ENCODE measurements at places on chromosomes 11 and 22. TPM values are rescaled to one million over a fixed set of nuclear protein-coding genes. Genes with fewer than 3 reads are reported as not detected.

DNA sequence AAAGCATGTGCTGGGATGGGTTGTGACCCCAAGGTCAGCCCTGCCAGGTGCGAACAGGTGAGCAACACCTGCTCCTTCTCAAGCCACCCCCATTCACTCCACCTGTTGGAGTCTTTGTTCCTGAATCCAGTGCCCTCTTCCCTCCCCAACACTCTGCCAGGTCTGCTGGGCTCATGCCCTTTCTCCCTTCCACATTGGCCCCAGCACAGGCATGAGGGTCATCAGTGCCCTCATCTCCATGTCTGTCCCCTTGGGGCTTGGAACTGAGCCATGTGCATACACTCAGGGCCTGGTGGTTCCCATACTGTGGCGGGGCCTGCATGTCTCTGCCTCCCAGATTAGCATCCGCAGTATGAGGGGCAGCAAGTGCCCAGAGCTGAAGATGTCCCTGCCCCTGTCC lies 19.1 kb downstream of the RFPL2 start:
- no peak overlapping the region for H3K27ac ChIP-seq
- H3K36me3 ChIP-seq, result no peaks in the 10 kb centered on the region
- DNase-seq, result no peak
- no peaks in the 10 kb centered on the region for H3K4me1 ChIP-seq

Gene ARHGAP8
- total RNA-seq, result 166 TPM

DNA sequence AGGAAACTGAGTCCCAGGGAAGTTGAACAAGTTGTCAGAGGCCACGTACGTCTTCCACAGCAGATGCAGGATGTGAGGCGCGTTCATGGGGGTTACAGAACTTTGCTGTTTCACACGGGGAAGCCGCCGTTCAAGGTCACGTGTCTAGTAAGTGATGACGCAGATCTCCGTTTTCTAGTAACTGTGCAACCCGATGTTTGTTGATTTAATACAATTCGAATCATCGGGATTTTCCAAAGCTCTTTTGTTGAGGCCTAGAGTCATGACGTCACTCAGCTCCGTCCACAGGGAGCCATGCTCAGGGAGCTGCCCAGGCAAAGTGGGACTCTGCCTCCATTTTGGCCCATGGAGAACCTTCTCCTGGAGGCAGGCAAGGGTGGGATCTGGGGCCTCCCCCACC lies 1121.8 kb downstream of the TBC1D22A start:
- no peak overlapping the region for H3K27ac ChIP-seq
- H3K36me3 ChIP-seq, result peaks cover 1% of the 10 kb centered on the region
- no peaks in the 10 kb centered on the region for H3K27me3 ChIP-seq
- H3K4me3 ChIP-seq, result no peak overlapping the region

- peaks cover 68% of the 10 kb centered on the region for H3K27me3 ChIP-seq
- H3K36me3 ChIP-seq, result peaks cover 2% of the 10 kb centered on the region
- H3K4me3 ChIP-seq, result peak overlapping the region; percentile 76
- no peak for DNase-seq
- no peak overlapping the region for H3K27ac ChIP-seq
Measured at GRCh38 chr22:46069521-46070214, 80.7 kb upstream of the PPARA start.

DNA sequence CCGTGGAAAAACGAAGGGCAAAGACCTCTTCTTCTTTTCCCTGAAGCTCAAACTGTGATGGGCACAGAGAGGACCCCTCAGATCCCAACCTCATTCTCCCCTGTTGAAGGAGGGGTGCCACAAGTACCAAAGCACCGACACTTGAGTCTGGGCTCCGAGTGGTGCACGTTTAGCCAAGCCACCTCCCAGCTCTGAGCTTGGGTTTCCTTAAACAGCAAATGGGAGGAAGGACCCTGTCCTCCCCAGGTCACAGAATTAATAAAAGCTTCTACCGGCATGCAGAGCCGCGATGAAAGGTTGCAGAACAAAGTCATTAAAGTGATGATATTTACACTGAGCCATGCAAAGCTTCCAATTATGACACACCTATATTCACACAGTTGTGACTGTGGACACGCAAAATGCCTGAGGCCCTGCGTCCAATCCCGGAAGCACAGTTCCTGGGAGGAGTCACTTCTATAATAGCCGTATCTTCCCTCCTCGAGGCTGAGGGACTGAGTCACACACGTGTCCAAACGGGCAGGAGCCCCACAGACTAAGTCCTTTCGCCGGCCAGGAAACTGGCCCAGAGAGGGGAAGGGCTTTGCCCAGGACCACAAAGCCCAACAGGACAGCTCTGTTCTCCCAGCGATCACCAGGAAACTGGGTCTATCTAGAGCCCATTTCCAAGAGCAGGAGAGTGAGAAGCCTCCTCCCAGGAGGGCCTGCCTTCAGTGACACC lies 922 bp upstream of the CSNK1E start:
- H3K4me1 ChIP-seq, result peaks cover 42% of the 10 kb centered on the region
- peak; percentile 42 for DNase-seq
- peaks cover 2% of the 10 kb centered on the region for H3K36me3 ChIP-seq
- H3K27me3 ChIP-seq, result no peaks in the 10 kb centered on the region
- peak overlapping the region; percentile 72 for H3K4me3 ChIP-seq

DNA sequence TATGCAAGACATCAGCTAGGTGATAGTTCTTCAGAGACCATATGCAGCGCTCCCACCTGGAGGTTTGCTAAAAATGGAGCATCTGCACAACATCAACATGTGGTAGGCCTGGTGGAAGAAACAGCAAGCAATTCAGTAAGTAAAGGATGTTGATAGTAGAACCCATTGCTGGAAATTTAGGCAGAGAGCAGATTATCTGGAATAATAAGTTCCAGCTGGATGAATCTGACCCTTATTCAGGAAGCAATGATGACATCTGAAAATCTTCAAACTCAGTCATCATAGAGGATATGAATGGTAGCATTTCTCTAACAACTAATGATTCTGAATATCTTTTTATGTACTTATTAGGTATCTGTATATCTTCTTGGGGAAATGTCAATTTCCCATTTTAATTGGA lies 225.2 kb upstream of the ANO3 start:
- H3K27ac ChIP-seq, result no peak overlapping the region
- no peaks in the 10 kb centered on the region for H3K36me3 ChIP-seq
- no peaks in the 10 kb centered on the region for H3K27me3 ChIP-seq

Gene JAML
- not detected for total RNA-seq

- H3K36me3 ChIP-seq, result no peaks in the 10 kb centered on the region
- no peak overlapping the region for H3K4me3 ChIP-seq
- H3K27me3 ChIP-seq, result peaks cover 7% of the 10 kb centered on the region
- DNase-seq, result no peak
- no peak overlapping the region for H3K27ac ChIP-seq
Measured at GRCh38 chr11:2300290-2300935, 1.3 kb downstream of the C11orf21 start.

DNA sequence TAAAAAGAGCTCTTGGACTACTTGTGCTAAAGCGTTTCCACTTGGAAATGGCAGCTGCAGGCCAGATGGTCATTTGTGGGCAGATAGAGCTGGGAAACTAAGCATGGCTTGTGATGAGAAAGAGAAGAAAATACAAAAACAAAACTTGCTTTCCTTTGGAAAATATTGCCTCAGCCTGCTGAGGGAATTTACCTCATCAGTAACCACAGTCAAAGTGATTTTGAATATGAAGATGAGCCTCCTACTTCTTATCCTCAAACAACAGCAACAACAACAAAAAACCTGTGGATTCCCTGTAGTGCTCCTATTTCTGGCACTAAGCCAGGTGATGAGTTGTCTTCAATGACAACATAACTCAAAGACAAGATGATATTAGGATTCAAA lies 62.7 kb upstream of the FIBIN start:
- H3K4me3 ChIP-seq, result no peak overlapping the region
- no peak for DNase-seq
- H3K36me3 ChIP-seq, result no peaks in the 10 kb centered on the region
- H3K27ac ChIP-seq, result no peak overlapping the region
- peaks cover 2% of the 10 kb centered on the region for H3K4me1 ChIP-seq
- no peaks in the 10 kb centered on the region for H3K27me3 ChIP-seq

Gene SEZ6L
- total RNA-seq, result 0.16 TPM

DNA sequence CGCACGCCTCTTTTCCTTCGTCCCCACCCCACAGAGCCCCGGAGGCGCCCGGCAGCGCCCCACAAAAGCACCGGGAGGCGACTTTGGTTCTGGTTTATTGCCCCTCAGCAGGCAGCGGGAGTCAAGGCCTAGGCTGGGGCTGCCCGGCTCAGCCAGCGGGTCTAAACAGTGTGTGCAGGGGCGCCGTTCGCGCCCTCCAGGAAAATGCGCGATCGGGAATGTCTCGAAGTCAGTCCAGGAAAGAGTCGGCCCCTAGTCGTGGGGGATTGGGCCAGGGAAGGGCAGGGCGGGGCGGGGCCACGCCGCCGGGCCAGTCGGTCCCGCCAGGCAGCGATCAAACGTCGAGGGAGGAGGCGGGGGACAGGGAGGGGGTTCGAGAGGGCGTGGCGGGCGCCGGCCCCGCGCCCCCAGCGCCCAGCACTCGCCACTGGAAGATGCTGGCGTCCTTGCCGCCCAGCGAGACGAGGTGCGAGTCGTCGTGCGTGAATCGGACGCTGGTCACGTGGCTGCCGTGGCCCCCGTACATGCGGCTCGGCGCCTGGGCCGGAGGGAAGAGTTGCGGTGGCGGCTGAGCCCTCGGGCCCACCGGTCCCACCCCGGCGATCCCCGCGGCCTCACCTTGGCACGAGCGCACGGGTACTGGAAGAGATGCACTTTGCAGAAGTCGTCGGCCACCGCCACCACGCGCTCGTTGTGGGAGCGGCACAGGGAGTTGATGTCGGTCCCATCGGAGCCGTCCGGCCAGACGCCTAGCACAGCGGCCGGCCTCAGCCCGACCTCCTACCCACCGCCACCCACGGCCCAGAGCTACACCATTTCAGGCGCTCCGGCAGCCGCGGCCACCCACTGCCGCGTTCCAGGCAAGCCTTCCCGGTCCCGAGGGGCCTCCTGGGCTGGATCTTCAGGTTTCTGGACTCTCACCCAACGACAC lies 741 bp upstream of the MTA2 start:
- H3K27ac ChIP-seq, result peak overlapping the region; percentile 94
- peak overlapping the region; percentile 81 for H3K4me3 ChIP-seq
- H3K4me1 ChIP-seq, result peaks cover 35% of the 10 kb centered on the region
- peak; percentile 47 for DNase-seq
- H3K27me3 ChIP-seq, result peaks cover 4% of the 10 kb centered on the region
- peaks cover 20% of the 10 kb centered on the region for H3K36me3 ChIP-seq

GRCh38 chr11:12691473-12691872 lies 17.3 kb downstream of the TEAD1 start:
- peak overlapping the region; percentile 86 for H3K27ac ChIP-seq
- H3K4me1 ChIP-seq, result peaks cover 97% of the 10 kb centered on the region
- H3K4me3 ChIP-seq, result no peak overlapping the region
- no peaks in the 10 kb centered on the region for H3K27me3 ChIP-seq

- H3K27ac ChIP-seq, result no peak overlapping the region
- H3K4me3 ChIP-seq, result no peak overlapping the region
- H3K4me1 ChIP-seq, result peaks cover 14% of the 10 kb centered on the region
Measured at GRCh38 chr11:83054001-83054400, 17.7 kb downstream of the RAB30 start.

DNA sequence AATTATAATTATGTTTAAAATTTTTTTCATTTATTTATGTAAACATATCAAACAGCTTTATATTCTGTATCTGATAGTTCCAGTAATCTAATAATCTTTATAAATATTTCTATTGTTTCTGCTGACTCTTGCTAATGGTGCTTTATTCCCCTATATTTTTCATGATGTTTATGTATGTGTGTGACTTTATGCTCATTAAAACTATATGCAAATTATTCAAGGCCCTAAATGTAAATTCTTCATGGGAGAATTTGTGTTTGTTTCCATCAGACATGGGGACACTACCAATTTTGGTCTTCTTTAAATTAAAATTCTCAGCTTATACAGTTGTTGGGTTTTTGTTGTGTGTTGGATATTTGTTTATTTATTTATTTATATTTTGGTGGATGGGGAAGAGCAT lies 13.7 kb upstream of the ALKBH3 start:
- no peak overlapping the region for H3K4me3 ChIP-seq
- H3K4me1 ChIP-seq, result no peaks in the 10 kb centered on the region
- DNase-seq, result no peak
- H3K27ac ChIP-seq, result no peak overlapping the region
- H3K27me3 ChIP-seq, result peaks cover 38% of the 10 kb centered on the region

- H3K36me3 ChIP-seq, result peaks cover 2% of the 10 kb centered on the region
- no peak overlapping the region for H3K4me3 ChIP-seq
- no peak for DNase-seq
Measured at GRCh38 chr11:35237860-35238715, 99.1 kb downstream of the CD44 start.

Gene SCUBE2
- total RNA-seq, result 1.7 TPM

DNA sequence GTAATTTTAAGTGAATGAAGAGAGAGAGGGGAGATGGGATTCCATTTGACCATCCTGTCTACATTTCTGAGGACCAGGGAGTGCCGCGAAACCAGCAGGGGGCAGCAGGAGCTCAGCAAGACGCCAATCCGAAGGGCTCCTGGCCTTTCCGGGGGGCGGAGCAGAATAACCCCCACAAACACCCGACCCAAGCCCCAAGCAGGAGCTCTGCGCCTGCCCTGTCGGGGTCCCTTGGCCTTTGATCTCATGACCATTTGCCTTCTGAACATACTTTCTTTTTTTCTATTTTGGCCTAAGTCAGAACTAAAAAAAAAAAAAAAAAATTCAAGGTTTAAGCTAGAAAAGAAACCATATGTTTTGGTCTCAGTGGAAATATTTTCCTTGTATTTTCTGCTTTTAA lies 21.9 kb upstream of the SCN2B start:
- no peak overlapping the region for H3K27ac ChIP-seq
- H3K4me3 ChIP-seq, result peak overlapping the region; percentile 50
- no peaks in the 10 kb centered on the region for H3K36me3 ChIP-seq
- DNase-seq, result peak; percentile 86
- peaks cover 10% of the 10 kb centered on the region for H3K27me3 ChIP-seq
- peaks cover 14% of the 10 kb centered on the region for H3K4me1 ChIP-seq

Data from mesothelial cell of epicardium (in vitro differentiated cells).